ENCODE measurements at places on chromosomes 7 and 10. TPM values are rescaled to one million over a fixed set of nuclear protein-coding genes. Genes with fewer than 3 reads are reported as not detected.

- no peak for DNase-seq
Observed at GRCh38 chr10:53952698-53953630, 848.1 kb downstream of the PCDH15 start.

The DOCK1 gene
- total RNA-seq = 24.8 TPM

- DNase-seq = no peak
Observed at GRCh38 chr10:110903280-110904278, 15.4 kb downstream of the BBIP1 start.

The ITPRID1 gene
- total RNA-seq = not detected

DNA sequence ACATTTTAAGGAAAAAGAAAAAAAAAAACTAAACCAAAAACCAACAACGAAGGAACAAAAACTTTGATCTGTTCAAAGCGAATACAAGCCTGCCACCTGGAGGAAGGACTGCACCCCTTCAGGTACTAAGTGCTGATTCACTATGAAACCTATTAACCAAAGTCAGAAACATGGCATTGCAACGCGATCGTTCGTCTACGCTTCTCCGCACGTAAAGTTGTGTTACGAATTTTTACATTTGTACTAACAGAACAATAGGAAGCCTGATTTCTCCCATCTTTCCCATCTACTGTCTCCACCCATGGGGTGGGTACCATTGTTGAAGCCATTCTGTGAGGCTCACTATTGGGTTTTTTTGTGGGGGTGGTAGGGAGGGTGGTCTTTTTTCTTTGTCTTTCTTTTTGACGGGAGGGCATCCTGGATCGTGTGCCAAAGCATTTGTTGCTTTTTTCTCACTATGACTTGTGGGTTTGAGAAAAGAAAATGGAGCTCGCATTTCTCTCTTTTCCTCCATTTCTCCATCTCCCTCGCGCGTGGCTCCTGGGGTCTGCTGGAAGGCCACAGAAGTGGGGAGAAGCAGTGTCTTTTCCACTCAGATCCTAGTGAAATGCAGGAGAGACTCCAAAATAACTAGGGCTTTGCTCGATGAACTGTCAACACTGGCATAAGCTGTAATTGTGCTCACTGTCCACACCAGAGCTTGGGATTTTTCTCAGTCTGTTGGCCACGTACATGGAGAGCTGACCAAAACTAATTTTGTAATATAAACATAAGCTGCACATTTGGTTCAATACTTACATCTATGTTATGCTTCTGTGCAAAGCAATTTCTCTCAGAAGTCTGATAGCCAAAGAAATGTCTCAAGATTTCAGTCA lies 100.9 kb upstream of the YAE1 start:
- peak; percentile 52 for DNase-seq

The GPER1 gene
- total RNA-seq = 0.37 TPM

DNA sequence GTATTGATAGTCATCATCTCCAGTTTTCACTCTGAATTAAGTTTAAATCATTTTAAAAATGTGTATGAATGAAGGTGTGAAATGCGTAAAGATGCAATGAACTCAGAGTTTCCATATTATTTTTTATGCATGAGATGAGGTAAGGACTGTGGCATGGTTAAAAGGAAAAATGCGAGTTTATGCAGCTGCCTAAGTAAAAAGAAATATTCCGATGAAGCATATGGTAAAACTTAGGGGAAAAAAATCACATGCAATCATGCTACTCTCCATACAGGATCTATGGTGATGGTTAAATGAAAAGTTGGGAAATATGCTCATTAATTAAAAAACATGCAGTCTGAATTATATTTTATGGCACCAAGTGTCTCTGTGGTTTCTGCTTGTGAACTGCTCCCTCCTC lies 77.5 kb upstream of the SP8 start:
- DNase-seq = no peak

The EPHB6 gene
- total RNA-seq = 39.2 TPM

The ZNF3 gene
- 35.2 TPM for total RNA-seq

The CPXM2 gene
- total RNA-seq = not detected

DNA sequence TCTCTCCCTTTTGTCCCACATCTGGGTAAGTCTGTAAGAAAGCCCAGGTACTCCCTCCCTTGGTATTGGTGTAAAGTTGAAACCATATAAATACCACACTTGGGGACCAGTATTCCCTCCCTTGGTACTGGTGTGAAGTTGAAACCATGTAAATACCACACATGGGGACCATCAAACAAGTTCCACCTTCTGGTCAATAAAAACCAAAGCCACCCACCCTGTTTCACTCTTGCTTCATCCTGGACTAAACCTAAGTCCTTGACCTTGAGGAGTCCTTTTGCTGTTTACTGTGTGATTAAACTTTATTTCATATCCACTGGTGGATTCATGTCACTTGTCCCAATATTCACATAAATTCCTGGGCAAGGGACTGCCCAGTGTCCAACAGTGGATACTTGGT lies 8.4 kb downstream of the P4HA1 start:
- DNase-seq = no peak

DNA sequence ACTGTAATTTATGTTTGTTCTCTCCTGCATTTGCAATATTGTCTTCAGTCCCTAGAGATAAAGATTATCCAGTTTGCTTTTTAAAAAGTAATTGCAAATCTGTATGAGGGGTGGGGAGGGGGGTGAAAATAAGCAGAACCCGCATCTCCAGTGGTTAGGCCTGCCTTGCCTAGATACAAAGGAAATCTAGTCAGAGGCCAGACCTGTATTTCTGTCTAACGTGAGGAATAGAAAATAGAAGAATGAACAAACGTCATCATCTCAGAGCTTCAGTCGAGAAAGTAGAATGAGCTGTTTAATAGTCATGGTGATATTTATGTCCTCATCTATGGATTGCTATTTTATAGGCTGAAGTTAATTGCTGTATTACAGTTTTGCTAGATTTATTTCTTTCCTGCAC lies 284.2 kb downstream of the BICC1 start:
- DNase-seq = no peak

- no peak for DNase-seq
Observed at GRCh38 chr7:131630427-131630826, 74.0 kb upstream of the PODXL start.

DNA sequence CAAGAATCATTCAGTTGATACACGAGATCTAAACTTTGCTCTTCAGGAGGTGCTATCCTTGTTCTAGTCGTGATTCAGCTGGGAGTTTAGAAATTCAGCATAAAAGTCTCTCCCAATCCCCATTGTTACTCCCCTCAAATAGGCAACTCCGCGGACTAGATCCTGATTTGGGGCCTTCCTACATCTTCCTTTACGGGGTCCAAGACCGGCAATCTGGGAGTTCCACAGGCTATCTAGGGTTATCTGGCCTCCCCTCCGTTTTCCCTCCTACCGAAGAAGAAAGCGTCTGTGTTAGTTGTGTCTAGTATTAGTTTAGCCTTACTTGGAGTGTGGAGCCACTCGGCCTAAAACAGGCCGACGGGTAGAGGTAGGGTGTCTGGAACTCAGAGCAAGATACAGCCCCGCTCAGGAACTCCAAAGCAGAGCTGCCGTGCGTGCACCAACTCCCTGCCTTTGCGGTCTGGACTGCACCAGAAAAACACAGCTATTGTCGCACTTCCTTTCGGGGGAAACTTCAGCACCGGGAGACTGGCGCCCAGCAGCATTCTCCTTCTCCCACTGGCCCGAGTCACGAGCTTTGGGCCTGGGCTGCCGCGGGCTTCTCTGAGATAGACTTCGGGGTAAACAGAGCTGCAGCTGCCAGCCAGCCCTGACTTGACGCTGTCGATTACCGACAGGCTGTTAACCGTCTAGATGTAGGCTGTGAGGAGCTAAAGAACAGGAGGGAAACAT lies 1.5 kb upstream of the DLX5 start:
- no peak for DNase-seq

GRCh38 chr7:131346885-131347592 lies 19.4 kb downstream of the MKLN1 start:
- peak; percentile 90 for DNase-seq

- no peak for DNase-seq
Observed at GRCh38 chr7:39027491-39027890, 49.8 kb downstream of the POU6F2 start.

The GIMAP1 gene
- not detected for total RNA-seq

The AKR1D1 gene
- total RNA-seq = not detected

The PDE1C gene
- total RNA-seq = 2.1 TPM

DNA sequence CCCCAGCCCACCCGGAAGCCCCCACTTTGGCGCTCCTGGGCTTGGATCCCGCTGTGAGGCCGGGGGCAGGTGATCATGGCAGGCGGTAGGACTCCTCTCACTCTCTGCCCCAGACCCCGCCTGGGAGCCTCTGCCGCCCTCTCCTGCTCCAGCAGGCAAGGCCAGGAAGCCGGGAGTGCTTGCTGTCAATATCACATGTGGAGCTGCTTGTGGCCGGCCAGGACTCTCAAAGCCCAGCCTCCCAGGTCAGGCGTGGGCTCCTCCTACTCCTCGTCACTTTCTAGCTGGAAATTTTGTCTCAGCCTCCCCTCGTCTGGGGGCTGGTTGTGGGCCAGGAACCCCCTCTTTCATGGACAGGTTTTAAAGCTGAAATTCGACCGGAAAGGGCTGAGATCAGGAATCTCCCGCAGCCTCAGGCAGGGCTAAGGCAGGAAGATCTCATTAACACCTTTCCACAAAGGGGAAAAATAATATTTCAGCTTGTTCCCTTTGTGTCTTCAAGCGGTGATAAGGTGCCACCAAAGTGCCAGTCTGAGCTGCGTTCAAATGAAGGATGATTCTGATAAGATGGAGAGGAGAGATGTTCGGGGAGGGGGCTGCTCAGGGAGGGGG lies 273.6 kb upstream of the PODXL start:
- no peak for DNase-seq

DNA sequence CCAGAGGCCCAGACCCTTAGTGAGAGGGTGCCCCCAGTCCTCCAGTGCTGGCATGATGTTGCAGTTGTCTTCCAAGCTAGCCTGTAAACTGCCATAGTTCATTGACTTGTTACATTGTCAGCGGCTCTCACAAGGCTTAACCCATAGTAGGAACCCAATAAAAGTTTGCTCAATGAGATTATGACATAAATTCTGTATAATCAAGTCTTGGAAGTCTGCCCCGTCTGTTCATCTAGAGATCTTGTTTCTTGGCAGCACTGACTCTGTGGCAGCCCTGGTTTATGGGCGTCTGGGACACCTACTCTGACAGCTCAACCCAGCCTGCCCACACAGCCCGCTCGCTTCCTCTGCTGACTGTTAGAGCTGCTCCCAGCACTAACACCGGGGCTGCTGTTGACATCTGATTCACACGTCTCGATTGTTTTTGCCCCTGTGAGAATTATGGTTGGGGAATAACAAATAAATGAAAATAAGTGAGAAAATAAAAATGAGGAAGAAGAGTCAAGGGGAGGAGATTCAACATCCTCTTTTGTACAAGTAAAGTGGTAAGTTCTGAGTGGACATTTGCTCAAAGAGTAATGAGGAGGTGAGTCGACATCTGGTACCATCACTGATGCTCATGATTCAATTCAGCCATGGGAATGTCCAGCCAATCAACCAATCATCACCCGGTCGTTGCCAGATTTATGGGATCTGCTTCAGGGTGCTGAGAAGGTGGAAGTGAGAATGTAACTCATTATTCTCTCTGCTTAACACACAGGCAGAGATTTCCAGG lies 160.8 kb downstream of the SPAG6 start:
- DNase-seq = no peak

- no peak for DNase-seq
Observed at GRCh38 chr7:130491841-130492522, at the start of gene MEST. TSS of gene MEST (plus strand) at chr7:130492085. CDS start at chr7:130492314, 229 bp downstream.

DNA sequence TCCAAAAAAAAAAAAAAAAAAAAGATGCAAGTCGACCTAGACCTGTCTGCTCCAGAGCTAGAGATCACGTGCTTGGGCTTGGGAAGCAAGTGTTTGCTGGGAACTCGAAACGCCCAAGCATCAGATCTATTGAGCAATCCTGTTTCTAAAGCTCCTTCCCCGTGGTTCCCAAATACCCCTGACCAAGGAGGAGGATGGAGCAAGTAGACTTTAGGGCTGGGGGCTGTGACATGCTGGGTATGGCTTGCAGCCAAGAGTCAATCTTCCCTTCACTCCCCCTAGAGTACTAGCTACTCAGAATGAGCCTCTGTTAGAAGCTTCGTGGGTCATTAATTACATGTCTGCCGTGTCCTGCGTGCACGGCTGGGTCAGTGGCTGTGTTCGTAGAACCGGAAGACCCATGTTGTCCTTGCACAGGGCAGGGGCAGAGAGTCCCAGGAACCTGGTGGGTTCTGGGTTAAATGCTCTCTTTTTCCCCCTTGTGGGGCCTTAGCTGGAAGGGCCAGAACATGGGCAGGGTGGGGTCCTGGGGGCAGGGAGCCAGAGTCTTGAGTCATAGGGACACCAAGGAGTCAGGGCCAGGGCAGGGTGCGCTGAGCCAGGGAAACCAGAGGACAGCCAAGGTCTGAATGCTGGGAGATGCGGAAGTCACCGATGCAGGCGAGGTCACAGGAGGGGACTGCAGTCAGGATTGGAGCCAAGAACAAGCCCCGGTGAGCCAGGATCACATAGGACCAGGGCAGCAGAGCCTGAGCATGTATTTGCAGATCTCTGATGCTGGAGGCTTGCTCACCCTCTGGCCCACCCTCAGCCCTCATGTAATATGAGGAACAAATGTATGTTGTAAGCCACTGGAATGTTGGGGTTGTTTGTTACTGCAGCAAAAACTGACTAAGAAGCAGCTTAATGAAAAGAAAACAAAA lies 34.6 kb upstream of the TPST1 start:
- DNase-seq = peak; percentile 48

The TFPI2 gene
- 86.1 TPM for total RNA-seq

The SUN1 gene
- total RNA-seq = 245 TPM

DNA sequence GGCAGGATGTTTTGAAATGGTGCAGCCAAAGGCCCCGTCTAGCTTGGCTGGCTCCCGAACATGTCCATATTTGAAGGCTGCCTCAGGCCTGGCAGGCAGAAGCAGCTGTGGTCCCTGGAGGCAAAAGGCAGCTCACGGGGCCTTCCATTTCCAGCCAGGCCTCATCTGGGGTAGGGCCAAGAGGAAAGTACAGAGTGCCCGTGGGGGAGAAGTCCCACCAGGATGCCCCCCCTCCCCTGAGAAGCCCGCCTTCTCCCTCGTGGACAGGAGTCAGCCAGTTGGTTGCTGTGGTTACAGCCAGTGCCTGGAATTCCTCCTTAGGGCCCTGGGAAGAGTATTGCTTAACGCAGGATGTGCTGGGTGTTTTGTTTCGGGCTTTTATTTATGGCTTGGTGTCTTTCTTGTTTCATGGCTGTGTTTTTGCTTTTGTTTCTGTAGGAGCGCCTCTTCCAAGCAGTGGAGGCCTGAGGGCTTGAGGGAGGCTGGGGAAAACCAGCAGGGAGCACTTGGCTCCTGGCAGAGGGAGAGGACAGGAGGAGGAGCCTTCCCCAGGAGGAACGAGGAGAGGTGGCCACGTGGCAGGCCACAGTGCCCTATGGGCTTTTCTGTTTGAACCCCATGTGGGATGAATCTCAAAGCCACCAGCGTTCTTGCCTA lies 45.4 kb downstream of the CHST3 start:
- DNase-seq = no peak

GRCh38 chr10:122182308-122182707 lies 88.8 kb upstream of the BTBD16 start:
- DNase-seq = no peak
